Naive thymus-derived CD8-positive, alpha-beta T cell (primary cell): ENCODE measurements at places on chromosomes 1 and 21. TPM values are rescaled to one million over a fixed set of nuclear protein-coding genes. Genes with fewer than 3 reads are reported as not detected.

Gene MARK1
- not detected for total RNA-seq

Gene FMO1
- not detected for total RNA-seq

Gene RHD
- total RNA-seq = not detected

Gene TRNP1
- total RNA-seq = not detected

Gene LAMC2
- total RNA-seq = not detected

Gene TMEM61
- total RNA-seq = not detected

Gene E2F2
- total RNA-seq = 0.14 TPM

Gene SERINC2
- total RNA-seq = not detected

Gene NMNAT2
- not detected for total RNA-seq

Gene TSPEAR
- total RNA-seq = not detected

Gene ASB17
- total RNA-seq = not detected

Gene AXDND1
- total RNA-seq = 0.65 TPM

Gene TBX19
- total RNA-seq = 3.6 TPM

Gene PAPPA2
- total RNA-seq = 0.05 TPM

Gene CYP4A11
- not detected for total RNA-seq

Gene MROH9
- total RNA-seq = not detected

Gene MYOG
- not detected for total RNA-seq

Gene FCRL2
- 2.7 TPM for total RNA-seq

Gene TAL1
- not detected for total RNA-seq
